ENCODE measurements at places on chromosomes 6 and 20. TPM values are rescaled to one million over a fixed set of nuclear protein-coding genes. Genes with fewer than 3 reads are reported as not detected.

DNA sequence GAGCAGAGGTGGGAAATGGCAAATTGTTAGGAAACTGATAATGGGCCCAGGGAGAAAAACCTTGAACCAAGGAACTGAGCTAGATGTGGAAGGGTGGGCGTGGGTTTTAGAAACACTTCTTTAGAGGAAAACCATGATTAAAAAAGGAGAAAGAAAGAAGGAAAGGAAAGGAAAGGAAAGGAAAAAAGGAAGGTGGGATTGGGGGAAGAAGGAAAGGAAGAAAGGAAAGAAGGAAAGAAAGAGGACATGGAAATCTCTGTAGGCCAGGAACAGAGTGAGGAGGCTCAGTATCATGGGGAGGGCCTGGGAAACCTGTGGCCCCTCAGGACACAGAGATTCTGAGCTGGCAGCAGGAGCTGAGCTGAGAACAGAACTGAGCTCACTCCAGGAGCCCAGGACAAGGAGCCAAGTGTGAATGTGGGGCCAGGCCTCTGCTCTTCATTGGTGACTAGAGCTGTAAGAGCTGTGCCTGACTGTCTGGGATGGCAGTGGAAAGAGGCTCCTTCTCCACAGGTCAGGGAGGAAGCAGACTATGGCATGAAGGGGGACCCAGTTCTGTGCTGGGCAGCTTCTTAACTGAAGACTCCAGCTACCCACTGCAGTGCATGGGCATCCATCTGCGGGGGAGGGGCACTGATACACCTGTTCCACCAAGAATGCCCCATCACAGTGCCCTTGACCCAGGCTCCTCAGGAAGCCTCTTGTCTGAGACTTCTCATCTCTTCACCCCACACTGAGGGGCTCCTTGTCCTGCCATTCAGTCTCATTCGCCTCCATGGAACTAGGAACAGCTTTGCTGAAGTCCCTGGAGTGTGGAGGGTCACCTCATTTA, 116.1 kb upstream of the BACH2 start:
- DNase-seq: no peak

Gene BACH2
- total RNA-seq: 17.8 TPM

- no peak for DNase-seq
Observed at GRCh38 chr6:145498425-145498824, 236.9 kb downstream of the EPM2A start.

Gene TMEM244
- not detected for total RNA-seq

DNA sequence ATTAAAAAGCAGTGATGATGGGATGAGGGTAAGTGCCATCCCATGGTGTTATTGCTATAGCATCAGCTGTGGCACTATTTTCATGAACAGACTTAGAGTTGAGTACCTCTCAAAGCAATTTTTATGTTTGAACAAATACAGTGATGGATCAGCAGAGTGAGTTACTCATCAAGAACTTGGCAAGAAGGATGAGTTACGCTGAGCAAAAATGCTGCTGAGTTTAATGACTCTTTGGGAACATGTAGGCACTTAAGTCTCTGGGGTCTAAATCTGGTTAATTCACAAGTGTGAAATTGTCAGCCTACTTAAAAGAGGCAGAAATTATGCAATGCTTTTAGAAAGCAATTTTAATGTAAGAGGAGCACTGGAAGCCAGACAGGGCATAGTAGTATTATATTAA, 78.5 kb upstream of the AHI1 start:
- DNase-seq: no peak

GRCh38 chr20:23115822-23116221, 29.7 kb upstream of the CD93 start:
- no peak for DNase-seq

GRCh38 chr20:62816884-62817873, at the start of gene COL9A3:
Gene COL9A3, plus strand, starts transcription at chr20:62817050. Its CDS starts 15 bp downstream, at chr20:62817065.
- no peak for DNase-seq

Gene GSTA3
- total RNA-seq: not detected

Gene AGPAT1
- total RNA-seq: 53.1 TPM

GRCh38 chr6:67244037-67244436, 1391.0 kb upstream of the ADGRB3 start:
- no peak for DNase-seq

DNA sequence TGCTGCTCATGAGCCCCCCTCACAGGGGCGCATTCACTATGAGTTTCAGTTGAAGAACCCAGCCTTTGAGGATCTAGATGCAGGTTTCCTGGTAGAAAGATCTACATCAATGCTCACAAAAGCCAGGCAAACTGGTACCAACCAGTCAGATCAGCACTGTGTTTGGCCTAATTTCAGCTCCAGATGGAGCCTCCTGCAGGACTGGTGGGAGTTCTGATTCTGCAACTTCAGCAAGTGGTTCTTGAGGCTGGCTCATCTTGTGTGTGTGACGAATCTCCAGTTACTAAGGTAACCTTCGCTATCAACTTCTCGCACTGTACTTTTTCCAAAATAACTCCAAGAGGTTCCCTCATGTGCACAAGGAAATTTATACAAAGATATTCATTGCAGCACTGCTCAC, 118.8 kb downstream of the ZMYND8 start:
- DNase-seq: no peak

DNA sequence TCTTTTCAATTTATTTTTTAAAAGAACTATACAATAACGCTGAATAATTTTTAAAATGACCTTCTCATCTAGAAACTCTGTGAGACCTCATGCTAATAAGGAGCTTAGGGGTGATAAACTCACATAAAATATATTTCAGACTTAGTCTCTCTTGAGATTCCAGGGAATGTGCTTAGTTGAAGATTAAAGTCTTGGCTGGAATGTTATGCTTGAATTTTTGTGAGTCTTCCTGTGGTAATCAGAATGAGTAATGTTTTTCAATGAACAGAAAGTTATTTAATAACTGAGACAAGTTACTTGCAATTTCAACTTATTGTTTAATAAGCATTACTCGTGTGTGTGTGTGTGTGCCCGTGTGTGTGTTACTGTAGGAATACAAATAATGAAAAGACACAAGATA, 379.9 kb upstream of the EPHA7 start:
- no peak for DNase-seq

Gene FOXS1
- total RNA-seq: 44.5 TPM

- no peak for DNase-seq
Observed at GRCh38 chr6:40331545-40331944, 255.6 kb downstream of the LRFN2 start.

Gene RBPJL
- not detected for total RNA-seq

DNA sequence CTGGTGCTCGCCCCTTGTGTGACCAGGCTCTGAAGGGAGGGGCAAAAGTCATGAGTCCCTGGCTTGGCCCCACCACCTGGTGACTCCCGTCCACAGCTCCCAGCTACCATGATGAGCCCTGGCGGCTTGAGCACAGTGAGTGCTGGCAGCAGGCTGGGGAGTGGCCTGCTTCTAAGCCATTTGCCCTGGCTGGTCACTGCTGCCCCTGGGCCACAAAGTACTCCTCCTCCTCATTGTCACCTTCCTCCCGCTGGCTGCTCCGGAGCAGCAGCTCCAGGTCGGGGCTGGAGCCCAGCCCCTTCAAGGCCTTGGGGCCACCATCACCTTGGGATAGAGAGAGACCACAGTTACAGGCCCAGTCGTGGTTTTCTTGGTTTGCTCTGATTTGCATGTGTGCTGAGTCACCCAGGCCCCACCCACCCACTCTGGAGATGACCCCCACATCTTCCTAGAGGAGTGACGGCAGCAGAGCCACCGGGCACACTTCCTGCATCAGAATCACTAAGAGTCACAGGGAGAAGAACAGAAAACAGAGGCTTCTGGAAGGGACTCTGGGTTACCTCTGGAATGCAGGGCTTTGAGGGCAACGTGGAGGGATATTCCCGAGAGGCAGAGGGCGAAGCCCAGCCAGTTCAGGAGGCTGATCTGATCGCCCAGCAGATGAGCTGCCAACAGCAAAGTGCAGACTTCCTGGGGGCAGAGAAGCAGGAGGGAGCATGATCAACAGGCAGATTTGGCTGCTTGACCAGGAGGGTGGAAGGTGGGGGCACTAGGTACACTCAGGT, 42.1 kb upstream of the CDH22 start:
- no peak for DNase-seq

DNA sequence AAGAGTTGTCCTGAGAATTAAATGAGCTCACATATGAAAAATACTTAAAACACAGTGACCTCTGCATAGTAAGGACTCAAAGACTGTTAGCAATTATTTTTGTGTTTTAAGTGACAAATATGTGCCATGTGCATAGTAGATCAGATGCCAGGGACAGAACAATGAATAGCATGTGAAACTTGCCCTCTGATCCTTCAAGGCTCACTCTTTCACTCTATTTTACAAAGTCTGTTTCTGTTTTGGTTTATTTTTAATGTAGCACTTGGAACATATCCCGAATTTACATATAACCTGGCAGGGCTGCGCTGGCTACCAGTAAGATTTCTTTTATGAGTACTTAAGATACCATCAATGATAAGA, 135.5 kb upstream of the TNFAIP3 start:
- DNase-seq: no peak

- no peak for DNase-seq
Observed at GRCh38 chr6:49464691-49465090, 1.5 kb downstream of the CENPQ start.

DNA sequence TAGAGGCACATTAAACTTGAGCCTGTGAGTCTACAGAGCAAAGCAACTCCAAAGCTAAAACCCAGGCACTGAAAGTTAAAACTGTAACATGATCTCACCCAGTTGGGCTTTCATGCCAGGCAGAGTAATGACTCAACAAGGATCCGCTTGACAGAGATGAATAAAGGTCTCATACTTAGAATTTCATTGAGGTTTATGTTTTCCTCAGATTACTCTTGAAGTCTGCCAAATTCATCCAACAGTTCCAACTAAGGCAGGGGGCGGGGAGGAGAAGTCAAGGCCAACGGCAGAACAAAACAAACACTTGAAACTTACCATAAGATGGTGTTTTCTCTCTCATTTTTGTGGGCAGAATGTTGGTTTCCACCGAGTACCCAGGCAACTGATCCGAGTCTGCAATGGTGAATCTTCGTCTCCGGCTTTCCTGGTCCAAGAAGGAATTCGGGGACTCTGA, 54.0 kb upstream of the IPCEF1 start:
- DNase-seq: peak; percentile 40

DNA sequence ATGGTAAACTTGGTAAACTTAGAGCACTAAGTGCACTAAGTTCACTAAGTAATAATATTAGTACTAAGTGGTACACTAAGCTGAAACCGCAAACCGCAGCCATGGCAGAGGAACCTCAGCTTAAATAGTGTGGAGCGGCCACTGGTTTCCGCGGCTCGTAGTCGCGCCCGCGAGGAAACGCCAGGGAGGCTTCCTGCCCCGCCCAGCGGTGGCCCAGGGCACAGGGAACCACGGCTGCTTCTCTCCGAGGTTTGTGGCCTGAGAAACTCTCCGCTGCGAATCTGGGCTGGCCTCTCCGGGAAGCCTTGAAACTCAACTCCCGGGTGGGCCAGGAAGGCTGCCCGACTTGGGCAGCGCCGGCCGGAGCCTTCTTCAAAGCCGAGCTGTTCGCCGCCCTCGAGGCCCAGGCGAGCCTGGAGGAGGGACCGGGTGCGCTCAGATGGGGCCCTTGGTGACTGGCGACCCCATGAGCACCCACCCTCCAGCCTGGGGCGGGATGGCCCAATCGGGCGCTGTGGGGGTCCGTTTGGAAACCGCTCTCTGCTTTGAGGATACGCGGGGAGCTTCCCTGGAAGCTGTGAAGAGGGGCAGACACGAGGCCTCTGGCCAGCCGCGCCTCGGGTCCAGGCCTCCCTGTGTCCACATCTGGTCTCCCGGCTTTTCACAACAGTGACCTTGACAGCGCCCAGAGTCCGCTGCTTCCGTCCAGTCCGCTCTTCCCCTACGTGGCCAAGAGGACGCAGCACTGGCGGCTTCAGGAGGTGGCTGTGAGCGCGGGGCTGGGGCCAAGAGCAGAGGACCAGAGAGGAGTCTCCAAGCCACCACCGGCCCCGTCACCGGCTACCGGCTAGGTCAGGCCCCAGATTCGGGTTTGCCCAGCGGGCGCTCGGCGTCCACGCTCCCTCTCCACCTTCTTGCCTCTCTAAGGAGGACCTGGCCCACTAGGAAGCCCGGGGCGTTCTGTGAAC, 25.4 kb upstream of the HLA-E start:
- no peak for DNase-seq

GRCh38 chr6:169175360-169175887, 78.2 kb downstream of the THBS2 start:
- no peak for DNase-seq

GRCh38 chr6:3194535-3195419, 32.7 kb downstream of the TUBB2B start:
- no peak for DNase-seq

GRCh38 chr6:116090251-116090650, 10.4 kb upstream of the NT5DC1 start:
- no peak for DNase-seq

Gene MAN1A1
- 115 TPM for total RNA-seq

DNA sequence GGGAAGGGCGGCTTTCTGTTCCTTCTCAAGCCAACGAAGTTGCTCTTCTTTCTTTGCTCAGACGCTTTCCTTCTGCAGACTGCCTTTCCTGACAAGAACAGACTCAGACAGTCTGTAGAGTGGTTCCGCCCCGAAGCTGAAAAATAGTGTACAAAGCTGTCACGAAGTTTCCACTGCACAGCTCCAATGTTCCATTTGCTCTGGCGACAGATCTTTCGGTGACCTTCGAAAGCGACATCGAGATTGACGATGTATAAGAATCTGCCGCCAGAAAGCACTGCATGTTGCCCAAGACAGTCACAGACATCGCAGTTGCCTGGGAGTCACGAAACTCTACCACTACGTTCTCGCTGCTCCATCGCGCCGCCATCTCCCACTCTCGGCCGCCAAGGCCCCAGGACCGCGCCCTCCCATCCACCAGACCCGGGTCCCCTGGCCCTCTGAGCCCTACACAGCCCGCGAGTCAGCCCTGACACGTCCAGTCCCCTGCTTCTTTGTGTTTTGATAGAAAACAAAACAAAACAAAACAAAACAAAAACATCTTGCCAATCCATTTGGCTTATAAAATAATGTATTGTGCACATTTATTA, 42.1 kb upstream of the ZNF184 start:
- no peak for DNase-seq

Gene CARMIL1
- total RNA-seq: 63.0 TPM

GRCh38 chr6:24251339-24251738, 106.5 kb downstream of the DCDC2 start:
- no peak for DNase-seq

DNA sequence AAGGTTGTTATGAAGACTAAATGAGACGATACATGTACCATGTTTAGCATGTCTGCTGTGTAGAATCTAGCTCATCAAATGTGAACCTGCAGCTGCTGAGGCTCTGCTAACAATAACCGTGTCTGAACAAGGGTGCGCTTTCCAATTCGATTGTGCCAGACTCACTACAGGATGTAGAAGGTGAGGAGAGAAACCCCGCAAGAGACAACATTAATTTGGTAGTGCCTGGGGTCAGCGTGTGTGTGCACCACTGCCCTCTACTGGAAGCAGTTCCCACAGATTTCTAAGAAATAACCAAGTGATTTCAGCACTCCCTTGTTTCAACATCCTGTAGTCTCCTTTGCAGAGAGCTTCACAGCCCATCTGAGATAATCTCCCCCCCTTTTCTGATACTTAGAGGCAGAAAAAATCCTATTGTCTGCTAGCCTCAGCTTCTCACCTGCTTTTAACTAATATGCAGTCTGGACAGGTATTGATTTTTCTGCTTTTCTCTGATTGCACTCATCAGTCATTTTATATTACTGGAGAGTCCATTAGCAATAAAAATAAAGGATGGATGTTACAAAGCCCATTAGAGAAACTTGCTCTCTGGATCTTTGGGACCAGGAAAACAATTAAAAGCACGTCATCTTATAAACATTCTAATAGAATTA, 96.7 kb upstream of the BACH2 start:
- no peak for DNase-seq

All from thoracic aorta (tissue), 2 donors.